ENCODE measurements at places on chromosomes 2 and 18. TPM values are rescaled to one million over a fixed set of nuclear protein-coding genes. Genes with fewer than 3 reads are reported as not detected.

WDR75 gene
- 112 TPM for total RNA-seq

KCNG2 gene
- not detected for total RNA-seq

RAD51AP2 gene
- not detected for total RNA-seq

MAP3K19 gene
- total RNA-seq: not detected

TCF23 gene
- not detected for total RNA-seq

DNA sequence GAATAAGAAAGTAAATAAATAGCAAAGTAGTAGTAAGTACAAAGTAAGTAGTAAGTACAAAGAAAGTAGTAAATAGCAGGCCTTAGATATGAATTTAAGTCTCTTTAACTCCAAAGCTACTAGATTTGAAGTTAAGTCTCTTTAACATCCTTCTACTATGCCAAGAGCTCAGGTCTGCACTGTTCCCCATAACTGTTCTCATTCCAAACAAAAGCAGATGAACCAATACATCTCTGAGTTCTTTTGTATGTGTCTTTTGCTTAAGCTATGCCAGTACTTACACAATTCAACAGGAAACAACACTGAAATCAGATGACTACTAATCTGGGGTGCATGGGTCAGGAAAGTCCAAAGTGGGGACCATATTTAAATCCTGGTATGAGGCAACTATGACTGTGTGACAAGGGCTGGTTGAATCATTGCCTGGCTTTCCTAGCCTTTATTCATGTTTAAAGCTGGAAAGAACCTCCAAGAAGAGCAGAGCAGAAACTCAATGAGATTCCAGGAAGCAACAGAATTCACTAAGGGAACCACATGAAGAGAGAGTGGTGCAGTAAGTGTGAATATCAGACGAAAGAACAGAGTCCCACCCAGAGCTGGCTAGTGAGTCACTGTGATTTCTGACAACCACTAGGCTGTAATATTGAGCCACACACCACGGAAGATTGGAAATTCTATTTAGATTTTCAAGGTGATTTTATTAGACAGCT, 51.0 kb upstream of the CYP26B1 start:
- no peaks in the 10 kb centered on the region for H3K36me3 ChIP-seq
- no peaks in the 10 kb centered on the region for H3K4me1 ChIP-seq
- H3K27ac ChIP-seq: no peak overlapping the region
- H3K4me3 ChIP-seq: no peak overlapping the region
- DNase-seq: no peak
- no peaks in the 10 kb centered on the region for H3K27me3 ChIP-seq

DNA sequence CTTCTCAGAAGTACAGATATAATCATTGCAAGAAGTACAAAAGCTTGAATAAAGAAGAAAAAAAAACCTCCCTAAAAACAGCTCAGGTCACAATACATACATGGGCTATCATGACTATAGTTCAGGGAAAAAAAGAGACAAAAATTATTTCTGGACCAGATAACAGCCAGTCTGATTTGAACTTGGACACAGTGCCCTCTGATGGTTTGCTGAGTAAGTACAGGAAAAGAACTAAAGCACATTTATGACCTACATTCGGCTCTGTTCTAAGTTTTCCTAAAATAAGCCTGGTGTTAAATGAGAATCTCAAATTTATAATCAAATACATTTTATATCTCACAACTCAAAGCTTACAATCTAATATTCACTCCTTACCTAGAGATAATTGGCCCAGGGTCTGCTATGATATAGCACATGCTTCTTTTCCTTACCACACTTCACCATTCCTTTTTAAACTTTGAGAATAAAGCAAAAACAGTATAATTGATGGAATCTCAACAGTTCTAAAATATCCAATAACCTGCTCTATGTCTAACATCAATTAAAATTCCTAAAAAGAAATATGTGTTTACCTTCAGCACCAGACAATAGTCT, 81.1 kb downstream of the RAPH1 start:
- peaks cover 3% of the 10 kb centered on the region for H3K36me3 ChIP-seq
- no peak overlapping the region for H3K4me3 ChIP-seq
- no peaks in the 10 kb centered on the region for H3K27me3 ChIP-seq
- no peak for DNase-seq
- H3K27ac ChIP-seq: no peak overlapping the region

GRCh38 chr18:27715751-27716150, 461.2 kb downstream of the CDH2 start:
- H3K27ac ChIP-seq: no peak overlapping the region
- H3K4me3 ChIP-seq: no peak overlapping the region
- no peaks in the 10 kb centered on the region for H3K27me3 ChIP-seq
- no peak for DNase-seq
- no peaks in the 10 kb centered on the region for H3K4me1 ChIP-seq

- H3K27me3 ChIP-seq: no peaks in the 10 kb centered on the region
- no peak for DNase-seq
- no peaks in the 10 kb centered on the region for H3K4me1 ChIP-seq
- H3K4me3 ChIP-seq: no peak overlapping the region
These were observed 194.6 kb upstream of the MEIS1 start for GRCh38 chr2:66240286-66240685.

DNA sequence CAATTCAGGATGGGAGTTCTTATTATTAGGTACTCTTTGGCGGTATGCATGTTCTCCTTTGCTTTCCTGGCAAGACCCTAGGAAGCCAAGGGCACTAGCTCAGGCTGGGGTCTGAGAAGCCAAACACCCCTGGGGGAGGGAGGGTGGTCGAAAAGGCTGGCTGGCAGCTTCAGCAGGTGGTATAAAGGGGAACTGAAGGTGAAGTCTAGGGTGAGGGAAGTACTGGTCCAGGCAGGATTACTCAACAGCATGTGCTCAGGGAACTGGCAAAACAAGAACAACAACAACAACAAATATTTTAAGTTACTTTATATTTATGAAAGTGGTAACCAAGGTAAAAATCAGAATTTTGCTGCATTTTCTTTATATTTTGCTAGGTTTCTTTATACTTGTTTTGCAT, 40.7 kb upstream of the PCBP1 start:
- H3K27ac ChIP-seq: peak overlapping the region; percentile 42
- no peaks in the 10 kb centered on the region for H3K27me3 ChIP-seq
- H3K36me3 ChIP-seq: peaks cover 45% of the 10 kb centered on the region
- peaks cover 74% of the 10 kb centered on the region for H3K4me1 ChIP-seq

All from activated T-helper 1 cell treated with anti-CD3 and anti-CD28 coated beads, Interleukin-12 subunit alpha, Interleukin-12 subunit beta, Interleukin-2, Interleukin-4 antibody, amounts not matched to agents 30 ng/mL and 10 ng/mL and 1 ng/mL, durations not matched to agents 14 hours and 24 hours and 36 hours (primary cell).